GM12864 (cell line): ENCODE measurements at places on chromosomes 3 and 15.

- no peak for DNase-seq
These were observed 44.9 kb upstream of the CHRNB4 start for GRCh38 chr15:78685925-78686324.

- DNase-seq: no peak
These were observed 11.6 kb upstream of the NR2C2 start for GRCh38 chr3:14935592-14936345.

GRCh38 chr3:119642746-119643473 is 17.5 kb downstream of the POPDC2 start:
- DNase-seq: no peak

- DNase-seq: no peak
These were observed 44.4 kb downstream of the AGTR1 start for GRCh38 chr3:148742118-148742517.

- no peak for DNase-seq
These were observed 108.3 kb downstream of the SEMA5B start for GRCh38 chr3:122919291-122919610.

DNA sequence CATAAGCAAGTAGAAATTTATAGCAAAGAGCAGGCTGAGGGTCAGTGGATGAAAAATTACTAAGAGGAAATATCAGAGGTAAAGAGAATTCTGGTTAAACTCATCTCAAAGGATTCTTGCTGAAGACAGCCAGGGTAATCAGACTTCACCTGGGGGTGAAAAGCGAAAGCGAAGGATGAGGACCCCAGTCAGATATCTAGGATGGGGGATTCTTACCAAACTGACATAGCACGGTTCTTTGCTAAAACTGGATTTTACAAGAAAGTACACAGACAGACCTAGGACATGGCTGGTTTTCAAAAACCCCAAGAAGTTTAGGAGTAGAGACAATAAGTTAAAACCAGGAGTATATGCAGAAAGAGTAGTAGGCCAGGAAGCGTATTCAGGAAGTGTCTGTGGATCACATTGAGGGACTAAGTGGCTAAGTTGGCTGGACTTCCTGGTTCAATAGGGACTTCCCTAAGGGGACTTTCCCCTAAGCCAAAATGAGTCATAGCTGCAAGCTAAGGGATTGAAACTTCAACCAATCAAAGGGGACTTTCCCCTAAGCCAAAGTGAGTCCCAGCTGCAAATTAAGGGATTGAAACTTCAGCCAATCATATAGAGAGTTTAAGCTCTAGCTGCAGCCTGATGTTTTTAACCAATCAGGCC is 2.4 kb upstream of the CFAP91 start:
- DNase-seq: peak; percentile 76

GRCh38 chr15:57573151-57573550 is 18.6 kb upstream of the MYZAP start:
- DNase-seq: no peak

GRCh38 chr3:24101676-24102168 is 156.6 kb downstream of the NR1D2 start:
- no peak for DNase-seq

GRCh38 chr3:126351086-126351770 is 6.0 kb downstream of the KLF15 start:
- no peak for DNase-seq

GRCh38 chr15:97077975-97078374 is 747.5 kb downstream of the NR2F2 start:
- DNase-seq: no peak

DNA sequence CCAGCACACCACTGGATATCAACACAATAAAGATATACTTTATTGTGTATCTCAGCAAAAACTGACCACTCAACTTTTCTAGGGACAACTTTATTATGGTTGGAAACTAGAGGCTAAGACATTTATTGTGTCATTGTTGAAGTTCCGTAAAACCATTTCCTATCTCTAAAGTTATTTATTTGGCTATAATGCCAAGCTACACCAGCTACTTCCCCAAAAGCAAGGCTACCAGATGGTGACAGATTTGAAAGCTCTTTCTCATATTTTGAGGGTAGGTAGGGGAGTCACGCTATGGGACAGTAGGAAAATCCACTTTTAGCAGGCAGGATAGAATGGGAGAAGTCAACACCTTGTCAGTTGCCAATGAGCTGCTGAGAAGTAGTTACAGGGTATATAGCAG is 834.6 kb upstream of the CFAP20DC start:
- no peak for DNase-seq

DNA sequence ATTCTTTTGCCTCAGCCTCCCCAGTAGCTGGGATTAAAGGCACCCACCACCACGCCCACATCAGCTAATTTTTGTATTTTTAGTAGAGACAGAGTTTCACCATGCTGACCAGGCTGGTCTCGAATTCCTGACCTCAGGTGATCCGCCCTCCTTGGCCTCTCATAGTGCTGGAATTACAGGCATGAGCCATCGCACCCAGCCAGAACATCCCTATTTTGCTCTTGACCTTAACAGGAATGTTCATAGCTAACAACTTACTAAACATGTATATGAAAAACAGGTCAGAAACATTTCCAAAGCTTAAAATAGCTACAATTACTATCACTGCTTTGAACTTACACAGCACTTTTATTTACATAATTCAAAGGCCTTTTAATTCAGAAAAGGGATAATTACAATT is 33.7 kb downstream of the UQCC5 start:
- DNase-seq: no peak

DNA sequence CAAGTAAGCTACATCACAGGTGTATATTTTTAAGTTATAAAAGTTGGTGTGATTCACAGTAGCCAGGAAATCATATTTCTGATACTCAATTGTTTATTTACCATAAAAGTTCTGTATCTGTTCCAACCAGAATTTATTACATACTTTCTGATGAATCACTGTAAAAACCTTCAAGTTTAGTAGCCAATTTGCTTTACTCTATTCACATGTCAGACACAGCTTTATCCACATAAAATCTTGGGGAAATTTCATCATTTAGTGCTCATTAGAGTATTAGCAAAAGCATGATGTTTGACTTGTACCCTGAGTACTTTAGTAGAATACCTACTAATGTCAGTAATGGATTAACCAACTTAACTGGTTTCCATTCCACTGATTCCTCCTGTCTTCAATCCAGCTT is 249.8 kb downstream of the POLQ start:
- no peak for DNase-seq

DNA sequence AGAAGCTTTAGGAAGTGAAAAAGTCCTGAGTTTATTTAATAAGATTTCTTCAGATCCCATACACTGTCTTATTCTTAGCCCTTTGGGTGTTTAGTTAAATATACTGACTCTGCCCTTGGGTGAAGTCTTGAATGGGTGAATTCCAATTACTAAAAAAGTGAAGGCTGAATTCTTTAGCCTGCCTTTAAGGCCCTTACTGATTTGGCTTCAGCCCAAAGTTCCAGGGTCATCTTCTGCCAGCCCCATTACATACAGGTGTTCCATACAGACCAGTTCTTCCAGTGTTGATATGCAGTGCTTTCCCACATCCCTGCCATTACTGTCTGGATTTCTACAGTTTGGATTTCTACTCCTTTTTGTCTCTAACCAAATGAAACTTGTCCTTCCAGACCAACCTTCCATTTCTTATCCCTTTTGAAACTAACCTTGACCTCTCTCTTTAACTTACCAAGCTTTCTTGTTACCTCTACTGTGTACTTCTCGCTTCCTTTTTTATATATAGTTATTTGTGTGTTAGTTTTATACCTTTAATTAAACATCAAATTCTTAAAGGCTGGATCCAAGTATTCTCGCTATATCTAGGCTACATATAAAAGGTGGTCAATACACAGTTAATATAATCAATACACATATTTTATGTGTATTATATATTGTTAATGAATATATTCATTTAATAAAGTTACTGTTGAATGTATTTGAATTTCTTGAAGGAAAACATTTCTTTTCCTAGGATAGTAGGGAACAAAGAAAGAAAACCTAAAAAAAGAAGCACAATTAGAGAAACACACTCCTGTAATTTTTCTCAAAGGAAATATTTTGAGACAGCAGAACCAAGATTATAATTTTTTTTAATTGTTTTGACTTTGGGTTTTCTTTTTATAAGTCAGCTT is 15.0 kb downstream of the MBNL1 start:
- no peak for DNase-seq

DNA sequence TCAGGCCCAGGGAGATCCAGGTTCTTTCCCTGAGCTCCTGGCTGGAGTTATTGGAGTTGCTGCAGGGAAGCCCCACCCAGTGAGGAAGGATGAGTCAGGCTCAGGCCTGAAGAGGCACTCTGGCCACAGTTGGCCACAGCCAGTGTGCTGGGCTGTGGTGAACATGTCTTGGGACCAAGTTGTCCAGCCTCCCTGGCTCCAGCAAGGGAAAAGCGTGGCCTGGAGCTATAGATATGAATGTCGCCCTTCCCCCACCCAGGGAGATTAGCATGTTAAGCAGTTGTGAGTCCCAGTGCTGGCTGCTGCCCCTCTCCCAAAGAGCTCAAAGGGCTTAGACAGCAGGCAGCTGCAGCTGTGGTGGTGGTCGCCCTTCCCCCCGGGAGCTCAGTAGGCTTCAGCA is 963.2 kb downstream of the ROBO2 start:
- no peak for DNase-seq

- no peak for DNase-seq
These were observed 17.4 kb downstream of the FAN1 start for GRCh38 chr15:30921106-30921505.

- DNase-seq: no peak
These were observed 81.9 kb upstream of the PTX3 start for GRCh38 chr3:157354722-157355121.

- no peak for DNase-seq
These were observed 1056.4 kb downstream of the NTRK3 start for GRCh38 chr15:87200149-87200548.

DNA sequence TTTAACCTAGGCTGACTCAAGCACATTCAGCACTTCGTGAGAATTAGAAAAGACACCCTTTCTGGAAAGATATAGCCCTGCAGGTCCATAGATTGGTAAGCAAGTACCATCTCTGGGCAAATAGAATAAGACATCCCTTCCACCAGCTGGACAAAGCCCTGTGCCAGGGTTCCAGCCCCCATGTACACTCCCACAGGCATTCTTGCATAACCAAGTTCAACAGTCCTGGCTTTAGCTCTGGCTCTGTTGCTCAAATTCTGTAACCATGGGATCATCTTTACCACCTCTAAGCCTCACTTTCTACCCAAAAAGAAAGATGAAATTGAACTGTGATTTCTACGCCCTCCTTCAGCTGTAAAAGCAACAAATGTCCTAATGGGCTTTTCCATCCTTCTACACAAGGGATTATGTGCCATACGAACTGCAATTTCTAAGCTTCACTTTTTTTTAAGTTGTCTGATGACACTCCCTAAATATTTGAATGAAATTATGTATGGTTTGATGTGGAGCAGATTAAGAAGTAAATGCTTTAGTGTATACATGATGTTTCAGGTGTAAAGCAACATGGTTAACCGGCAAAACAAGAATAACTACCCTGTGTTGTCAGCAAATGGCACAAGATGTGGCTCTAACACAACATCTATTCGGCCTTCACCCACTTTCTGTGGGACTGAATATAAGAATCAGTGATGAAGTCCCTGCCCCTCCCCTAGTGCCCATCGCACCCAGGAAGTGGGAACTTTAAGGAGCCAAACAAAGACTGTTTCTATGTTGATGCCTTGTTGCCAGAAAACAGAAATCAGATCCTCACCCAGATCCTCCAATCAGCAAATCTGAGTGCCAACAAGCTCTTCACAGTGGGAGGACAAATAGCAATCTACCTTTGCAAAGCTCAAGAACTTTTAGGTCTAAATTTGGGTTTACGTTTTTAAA is 165.7 kb downstream of the P3H2 start:
- DNase-seq: no peak

DNA sequence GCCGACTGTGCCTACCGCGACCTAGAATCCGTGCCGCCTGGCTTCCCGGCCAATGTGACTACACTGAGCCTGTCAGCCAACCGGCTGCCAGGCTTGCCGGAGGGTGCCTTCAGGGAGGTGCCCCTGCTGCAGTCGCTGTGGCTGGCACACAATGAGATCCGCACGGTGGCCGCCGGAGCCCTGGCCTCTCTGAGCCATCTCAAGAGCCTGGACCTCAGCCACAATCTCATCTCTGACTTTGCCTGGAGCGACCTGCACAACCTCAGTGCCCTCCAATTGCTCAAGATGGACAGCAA is 1.4 kb downstream of the ISLR start:
- DNase-seq: no peak

- no peak for DNase-seq
These were observed 595 bp downstream of the PDCD7 start for GRCh38 chr15:65132878-65133547.

DNA sequence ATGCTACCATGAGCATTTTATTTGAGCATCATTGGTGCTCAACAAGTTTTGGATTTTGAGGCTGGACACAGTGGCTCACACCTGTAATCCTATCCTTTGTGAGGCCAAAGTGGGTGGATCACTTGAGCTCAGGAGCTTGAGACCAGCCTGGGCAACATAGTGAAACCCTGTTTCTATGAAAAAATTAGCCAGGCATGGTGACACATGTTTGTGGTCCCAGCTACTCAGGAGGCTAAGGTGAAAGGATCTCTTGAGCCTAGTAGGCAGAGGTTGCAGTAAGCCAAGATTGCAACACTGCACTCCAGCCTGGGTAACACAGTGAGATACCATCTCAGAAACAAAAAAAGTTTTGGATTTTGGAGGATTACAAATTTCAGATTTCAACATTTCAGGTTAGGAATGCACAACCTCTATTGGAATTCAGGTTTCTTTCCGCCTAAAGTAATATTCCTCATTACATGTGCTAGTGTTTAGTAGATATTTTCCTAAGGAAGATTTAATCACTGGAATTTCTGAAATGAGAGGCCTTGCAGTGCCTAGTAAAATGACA is 27.6 kb downstream of the CNOT10 start:
- no peak for DNase-seq

- no peak for DNase-seq
These were observed 13.3 kb downstream of the ETV5 start for GRCh38 chr3:186095561-186096081.

- DNase-seq: no peak
These were observed 167.6 kb downstream of the ECT2 start for GRCh38 chr3:172918165-172918564.
